ENCODE measurements at places on chromosomes 4 and X.

DNA sequence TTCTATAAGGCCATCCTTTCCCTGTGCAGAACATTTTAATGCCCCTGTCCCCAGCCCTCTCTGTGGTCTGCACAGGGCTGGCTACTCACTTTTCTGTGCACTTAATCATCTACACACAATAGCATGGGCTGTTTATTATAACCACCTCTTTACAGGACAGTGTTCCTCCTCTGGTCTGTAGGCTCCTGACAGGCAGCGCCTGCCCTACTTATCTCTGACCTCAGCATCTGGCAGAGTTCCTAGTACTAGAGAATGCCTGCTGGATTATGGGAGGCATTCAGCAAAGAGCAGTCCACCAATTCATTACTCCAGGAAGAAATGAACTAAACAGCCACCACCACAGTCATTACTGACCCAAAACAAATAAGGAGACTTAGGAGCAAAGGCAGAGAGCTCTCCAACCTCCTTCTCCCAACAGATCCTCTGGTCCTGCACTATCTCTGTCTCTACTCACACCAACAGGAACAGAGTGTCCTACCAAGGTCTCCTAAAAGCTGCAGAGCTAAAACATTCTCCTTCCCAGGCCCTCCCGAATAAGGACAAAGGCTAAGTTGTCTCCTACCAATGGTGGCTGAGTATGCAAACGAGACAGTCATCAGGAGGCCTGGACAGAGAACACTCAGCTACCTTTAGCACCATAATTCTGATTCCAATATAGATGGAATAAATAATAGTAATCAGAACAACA is 279.2 kb downstream of the QDPR start:
- DNase-seq = no peak

DNA sequence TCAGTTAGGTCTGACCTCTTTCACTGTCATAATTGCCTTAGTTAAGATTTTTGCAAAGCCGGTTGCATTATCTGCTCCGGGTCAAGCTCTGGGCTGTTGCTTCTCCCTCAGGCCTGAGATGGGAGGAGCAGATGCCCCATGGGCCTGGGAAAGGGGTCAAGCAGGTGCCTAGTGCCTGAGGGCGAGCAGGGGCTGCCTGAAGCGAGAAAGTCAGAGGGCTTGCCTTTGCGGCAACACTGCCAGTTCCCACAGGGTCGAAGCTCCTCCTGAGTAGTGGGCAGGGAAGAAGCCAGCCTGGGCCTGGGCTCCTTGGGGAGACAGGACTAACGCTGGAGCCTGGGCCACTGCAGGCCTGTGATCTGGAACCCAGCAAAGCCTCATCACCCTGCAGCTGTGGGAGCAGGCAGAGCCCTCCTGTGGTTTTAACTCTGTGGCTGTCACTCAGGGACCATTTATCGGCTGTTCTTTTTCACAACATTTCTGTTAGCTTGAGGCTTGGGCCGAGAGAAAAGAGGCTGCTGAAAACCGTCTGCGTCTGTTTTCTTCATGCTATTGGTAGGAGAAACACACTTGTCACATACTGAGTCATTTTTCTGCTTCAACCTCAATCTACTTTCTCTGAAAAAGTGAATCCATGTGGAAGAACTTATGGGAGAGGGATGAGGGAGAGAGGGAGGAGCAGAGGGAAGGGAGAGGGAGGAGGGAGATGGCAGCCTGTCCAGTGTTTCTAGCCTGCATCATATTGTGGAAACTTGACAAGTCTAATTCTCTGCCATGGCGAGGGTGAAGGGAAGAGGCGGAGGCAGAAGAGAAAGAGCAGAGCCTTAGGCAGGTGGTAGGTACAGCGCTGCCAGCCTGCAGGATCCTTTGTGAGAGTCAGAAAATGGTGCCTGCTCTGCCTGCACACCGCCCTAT is 68.4 kb downstream of the RHOH start:
- peak; percentile 61 for DNase-seq

DNA sequence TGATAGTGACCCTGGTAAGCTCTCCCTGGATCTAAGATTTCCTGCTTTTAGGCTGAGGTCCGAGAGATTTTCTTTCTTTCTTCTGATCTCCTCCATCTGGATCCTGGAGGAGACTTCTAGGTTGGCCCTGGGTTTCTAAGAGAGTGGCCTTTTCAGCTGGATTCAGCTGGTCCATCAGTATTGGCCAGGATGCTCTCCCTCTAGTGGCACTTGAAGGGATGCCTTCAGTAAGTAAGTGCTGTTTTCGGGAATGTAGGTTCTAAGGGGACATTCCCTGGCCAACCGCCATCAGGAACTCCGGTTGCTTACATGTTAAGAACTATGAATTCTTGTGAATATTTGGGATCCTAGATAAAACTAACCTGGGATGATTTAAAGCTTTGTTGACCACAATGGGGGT is 56.9 kb downstream of the SERTM2 start:
- DNase-seq = no peak

GRCh38 chr4:142585411-142585810 is 260.7 kb downstream of the INPP4B start:
- DNase-seq = no peak

DNA sequence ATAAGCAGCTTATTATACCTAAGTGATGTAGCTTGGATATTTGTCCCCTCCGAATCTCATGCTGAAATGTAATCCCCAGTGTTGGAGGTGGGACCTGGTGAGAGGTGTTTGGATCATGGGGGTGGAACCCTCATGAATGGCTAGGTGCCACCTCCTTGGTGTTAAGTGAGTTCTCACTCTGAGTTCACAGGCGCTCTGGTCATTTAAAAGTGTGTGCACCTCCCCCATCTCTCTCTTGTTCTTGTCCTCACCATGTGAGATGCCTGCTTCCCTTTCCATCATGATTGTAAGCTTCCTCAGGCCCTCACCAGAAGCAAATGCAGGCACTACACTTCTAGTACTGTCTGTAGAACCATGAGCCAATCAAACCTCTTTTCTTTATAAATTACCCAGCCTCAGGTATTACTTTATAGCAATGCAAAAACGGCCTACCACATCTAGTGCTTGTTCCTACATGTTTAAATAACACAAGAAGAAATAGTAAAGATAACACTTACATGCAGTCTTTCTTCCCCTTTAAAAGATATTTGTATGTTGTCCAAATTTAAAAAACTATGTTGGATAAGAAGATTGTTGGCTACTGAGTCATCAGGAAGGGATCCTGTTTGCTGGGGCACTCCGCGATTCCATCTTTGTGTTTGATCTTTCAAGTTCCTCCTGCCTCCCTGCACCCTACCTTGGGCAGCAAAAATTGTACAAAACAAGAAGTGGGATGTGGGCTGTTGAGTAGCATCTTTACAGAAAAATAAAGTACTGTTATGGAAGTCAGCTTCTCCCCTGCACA is 29.7 kb downstream of the PPP1R2C start:
- no peak for DNase-seq

DNA sequence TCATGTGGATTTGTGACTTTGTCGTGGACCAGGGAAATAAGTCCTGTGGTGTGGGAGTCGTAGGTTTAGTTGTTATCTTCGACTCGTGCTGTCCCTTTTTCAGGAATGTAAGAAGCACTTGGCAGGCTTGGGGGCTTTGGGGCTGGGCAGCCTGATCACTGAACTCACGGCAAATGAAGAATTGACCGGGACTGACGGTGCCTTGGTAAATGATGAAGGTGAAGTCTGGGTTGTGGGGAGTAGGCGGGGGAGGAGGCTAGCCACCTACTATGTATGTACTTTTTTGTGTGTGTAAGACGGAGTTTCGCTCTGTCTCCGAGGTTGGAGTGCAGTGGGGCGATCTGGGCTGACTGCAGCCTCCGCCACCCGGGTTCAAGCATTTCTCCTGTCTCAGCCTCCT is 1.2 kb downstream of the TAF1 start:
- no peak for DNase-seq

GRCh38 chrX:43005561-43005960 is 227.6 kb upstream of the PPP1R2C start:
- no peak for DNase-seq

DNA sequence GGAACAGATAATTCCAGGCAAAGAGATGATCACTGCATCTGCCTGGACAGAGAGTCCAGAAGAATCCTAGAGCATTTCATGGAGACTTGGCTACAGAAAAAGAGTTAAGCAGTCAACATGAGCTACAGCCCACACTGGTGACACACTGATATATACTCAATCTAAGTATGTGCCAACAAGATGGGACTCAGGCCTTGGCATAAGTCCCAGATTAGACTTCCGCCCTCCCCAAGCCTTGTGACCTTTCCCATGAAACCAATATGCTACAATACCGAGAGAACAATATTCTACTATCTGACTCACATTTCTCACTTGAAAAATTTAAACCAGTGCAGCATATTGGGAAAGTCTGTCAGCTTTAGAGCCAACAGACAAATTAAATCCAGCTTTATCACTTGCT is 65.7 kb upstream of the SLITRK2 start:
- DNase-seq = no peak

DNA sequence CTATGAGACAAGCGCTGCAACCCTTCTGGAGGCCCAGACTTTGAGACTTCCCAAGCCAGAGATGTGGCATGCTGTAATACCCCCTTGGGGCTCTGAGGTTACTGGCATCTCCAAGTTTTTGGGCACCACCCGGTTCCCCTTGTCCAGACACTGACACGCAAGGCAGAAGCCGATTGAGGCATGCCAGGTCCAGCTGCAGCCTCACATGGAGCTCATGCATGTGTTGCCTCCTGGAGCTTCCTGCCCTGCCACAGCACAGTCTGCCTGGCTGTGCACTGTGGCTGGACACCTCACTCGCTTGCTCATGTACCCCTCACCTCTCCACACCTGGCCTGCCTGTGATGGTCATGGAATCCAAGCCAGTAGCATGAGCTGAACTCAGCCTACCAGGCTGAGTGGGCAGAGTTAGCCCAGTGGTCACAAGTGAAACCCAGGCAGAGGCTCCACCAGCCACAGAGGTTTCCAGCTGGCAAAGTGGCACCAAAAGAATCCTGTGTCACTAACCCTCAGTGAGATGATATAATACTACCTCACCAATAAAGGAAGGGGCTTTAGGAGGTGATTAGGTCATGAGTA is 789.2 kb upstream of the INTU start:
- no peak for DNase-seq

DNA sequence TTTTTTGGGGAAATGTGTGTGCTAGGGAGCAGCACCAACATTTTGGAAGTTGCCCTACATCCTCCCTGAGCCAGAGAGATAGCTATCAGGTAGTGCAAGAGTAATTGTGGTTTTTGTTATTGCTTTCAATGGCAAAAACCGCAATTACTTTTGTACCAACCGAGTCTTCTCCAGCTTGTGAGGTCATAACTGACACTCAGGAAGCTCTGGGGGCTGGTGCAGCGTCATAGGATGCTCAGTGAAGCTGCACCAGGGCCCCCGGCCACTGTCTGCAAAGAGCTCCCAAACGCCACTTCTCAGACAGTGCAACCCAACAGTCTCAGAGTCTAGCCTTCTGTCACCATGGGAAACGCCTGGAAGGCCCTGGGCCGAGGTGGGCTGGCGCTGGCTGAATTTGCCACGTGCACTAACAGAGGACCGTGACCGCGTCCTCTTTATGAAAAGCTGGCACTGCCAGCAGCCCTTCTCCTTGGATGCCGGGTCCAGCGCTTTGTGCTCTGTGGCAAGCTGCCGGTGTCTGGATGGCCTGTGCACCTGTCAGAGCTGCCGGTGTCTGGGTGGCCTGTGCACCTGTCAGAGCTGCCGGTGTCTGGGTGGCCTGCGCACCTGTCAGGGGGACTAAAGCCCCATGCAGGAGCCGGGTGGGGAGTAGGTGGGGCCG is 19.4 kb downstream of the SH3TC1 start:
- DNase-seq = no peak

- peak; percentile 33 for DNase-seq
Observed at GRCh38 chr4:147518846-147519767, 38.2 kb downstream of the EDNRA start.

- DNase-seq = no peak
Observed at GRCh38 chr4:38980903-38981676, 51.1 kb downstream of the TMEM156 start.

GRCh38 chrX:154990496-154990895 is 32.0 kb downstream of the F8 start:
- no peak for DNase-seq

- no peak for DNase-seq
Observed at GRCh38 chr4:153232768-153233167, 28.5 kb downstream of the TRIM2 start.

DNA sequence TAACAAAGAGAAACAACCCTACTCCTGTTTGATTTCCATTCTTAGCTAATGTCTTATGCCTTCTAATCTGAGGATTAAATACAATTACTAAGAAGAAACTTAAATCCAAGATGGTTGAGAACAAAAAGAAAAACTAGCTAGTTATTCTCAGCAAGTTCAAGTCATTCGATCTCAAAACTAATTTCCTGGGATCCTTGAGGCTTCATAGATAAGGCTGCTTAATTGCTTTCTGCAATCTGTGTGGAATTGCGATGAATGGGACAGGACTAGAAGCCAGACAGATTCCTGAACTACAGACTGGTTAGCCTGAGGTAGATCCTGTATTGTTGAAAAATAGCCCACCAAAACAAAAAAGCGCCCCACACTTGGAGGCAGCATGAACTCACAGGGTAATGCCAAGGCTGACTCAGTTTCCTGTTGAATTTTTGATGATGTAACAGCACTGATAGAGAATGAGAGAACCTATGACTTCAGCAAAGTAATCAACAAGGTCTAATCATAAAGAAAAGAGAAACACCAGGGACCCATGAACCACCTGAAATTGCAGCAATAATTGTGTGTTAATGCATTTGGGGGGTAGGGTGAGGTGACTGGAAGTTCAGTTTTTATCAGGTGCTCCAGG is 33.9 kb downstream of the KLHL15 start:
- no peak for DNase-seq

- no peak for DNase-seq
Observed at GRCh38 chrX:103635436-103635835, 6.7 kb downstream of the TCEAL1 start.

- DNase-seq = no peak
Observed at GRCh38 chr4:76697129-76697803, 200.7 kb downstream of the SOWAHB start.

DNA sequence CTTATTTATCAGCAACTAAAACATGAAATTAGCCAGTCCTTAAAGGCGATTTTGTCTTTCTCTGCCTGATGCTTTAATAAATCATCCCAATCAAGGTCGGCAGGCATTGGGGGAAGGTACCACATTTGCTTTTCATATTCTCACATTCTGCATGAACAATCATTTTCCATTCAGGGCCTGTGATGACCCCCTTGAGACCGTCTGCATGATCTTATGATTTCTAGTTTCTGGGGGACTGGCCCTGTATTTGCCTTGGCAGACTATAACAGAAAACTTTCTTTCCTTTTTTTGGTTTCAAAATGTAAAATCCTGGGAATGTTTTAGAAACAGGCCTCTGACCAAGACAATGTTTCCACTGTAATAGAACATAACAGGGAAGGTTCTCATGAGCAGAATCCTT is 296.8 kb downstream of the IDS start:
- no peak for DNase-seq

- DNase-seq = no peak
Observed at GRCh38 chr4:108192056-108192455, 23.3 kb upstream of the LEF1 start.

DNA sequence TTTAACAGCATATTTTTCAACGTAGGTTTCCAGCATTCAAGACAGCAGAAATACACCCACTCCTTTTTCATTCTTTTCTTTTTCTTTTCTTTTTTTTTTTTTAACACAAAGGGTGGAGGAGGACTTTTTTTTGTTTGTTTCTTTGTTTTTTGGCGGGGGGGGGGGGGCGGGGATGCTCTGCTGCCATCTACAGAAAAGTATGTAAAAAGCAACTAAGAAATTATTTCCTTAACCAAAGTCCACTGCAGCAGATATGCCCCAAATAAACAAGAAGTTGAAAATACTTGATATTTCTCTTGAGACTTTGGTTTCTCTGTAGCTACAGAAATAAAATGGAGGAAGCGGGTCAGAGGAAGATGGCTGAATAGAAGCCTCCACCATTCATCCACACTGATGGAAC is 63.2 kb upstream of the PBDC1 start:
- no peak for DNase-seq

GRCh38 chr4:66964467-66964866 is 580.8 kb downstream of the CENPC start:
- no peak for DNase-seq

Measured in retina (tissue), 1 donor.